ENCODE measurements at places on chromosomes 1 and 21. TPM values are rescaled to one million over a fixed set of nuclear protein-coding genes. Genes with fewer than 3 reads are reported as not detected.
A peak's percentile ranks its signal among the peaks of the same experiment; 100 is the strongest.

The EXTL1 gene
- 1.2 TPM for total RNA-seq

The PRAMEF27 gene
- not detected for total RNA-seq

The RIPK4 gene
- total RNA-seq: not detected

The FAM177B gene
- not detected for total RNA-seq

The RPS6KC1 gene
- 24.3 TPM for total RNA-seq

The LCE1F gene
- not detected for total RNA-seq

The F13B gene
- not detected for total RNA-seq

The DNAJC28 gene
- 0.77 TPM for total RNA-seq

The GJC2 gene
- total RNA-seq: 0.63 TPM

DNA sequence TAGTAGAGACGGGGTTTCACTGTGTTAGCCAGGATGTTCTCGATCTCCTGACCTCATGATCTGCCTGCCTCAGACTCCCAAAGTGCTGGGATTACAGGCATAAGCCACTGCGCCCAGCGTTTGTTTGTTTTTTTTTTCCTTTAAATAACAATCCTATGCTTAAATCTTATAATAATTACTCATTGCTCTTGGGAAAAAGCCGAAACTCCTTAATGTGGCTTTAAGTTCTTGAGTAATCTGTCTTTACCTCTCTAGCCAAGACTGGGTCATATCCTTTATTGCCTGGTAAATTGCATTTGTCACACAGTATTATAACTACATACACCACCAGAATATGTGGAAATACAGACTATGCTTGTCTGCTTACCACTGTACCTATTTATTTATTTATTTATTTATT is 97.1 kb downstream of the MACF1 start:
- peak; percentile 79 for DNase-seq

DNA sequence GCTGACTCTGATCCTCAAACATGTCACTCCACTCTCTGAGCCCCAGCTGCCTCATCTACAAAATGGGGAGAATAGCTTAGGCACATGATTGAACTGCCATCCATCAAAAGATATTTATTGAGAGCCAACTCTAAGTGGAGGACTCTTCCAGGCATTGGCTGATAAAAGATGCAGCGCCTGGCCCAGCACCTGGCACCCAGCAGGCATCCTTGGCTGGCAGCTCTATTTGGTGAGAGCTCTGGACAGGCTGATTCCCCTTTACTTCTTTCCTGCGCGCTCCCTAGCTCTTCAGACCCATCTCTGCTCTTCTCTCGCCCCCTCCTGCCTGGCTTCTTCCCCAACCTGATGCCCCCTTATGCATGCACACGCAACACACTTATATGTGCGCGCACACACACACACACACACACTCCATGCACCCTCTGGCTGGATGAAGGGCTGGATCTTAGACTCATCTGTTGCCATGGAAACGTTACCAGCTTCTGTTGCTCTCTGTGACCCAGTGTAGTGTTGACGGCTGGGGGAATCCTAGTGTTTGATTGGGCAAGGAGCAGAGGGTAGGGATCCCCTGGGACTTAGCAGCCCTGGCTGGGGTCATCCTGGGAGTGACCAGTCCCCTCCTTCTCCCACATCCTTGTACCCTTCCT is 49.3 kb downstream of the VWA5B1 start:
- DNase-seq: peak; percentile 10

- no peak for DNase-seq
Observed at GRCh38 chr1:219086956-219087469, 86.7 kb upstream of the LYPLAL1 start.

- DNase-seq: no peak
Observed at GRCh38 chr1:166327886-166328285, 161.1 kb upstream of the FAM78B start.

DNA sequence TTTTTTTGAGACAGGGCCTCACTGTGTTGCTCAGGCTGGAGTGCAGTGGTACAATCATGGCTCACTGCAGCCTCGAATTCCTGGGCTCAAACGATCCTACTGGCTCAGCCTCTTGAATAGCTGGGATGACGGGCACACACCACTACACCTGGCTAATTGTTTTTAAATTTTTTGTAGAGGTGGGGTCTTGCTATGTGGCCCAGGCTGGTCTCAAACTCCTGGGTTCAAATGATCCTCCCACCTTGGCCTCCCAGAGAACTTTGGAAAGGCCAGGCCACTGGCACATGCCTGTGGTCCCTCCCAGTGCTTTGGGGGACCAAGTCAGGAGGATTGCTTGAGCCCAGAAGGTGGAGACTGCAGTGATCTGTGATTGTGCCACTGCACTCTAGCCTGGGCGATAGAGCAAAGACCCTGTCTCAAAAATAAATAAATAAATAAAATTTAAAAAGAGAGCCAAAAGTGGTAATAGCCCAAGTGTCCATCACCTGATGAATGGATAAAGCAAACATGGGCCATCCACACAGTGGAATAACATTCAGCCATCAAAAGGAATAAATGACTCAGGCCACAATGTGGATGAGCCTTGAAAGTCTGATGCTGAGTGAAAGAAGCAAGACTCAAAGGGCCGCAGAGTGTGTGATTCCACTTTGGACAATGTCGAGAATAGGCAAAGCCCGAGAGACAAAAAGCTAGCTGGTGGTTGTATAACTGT is 40.8 kb downstream of the PRSS38 start:
- DNase-seq: no peak

GRCh38 chr1:67838180-67838910 is 5.1 kb upstream of the GNG12 start:
- DNase-seq: no peak

GRCh38 chr1:62589321-62589720 is 8.0 kb upstream of the ANGPTL3 start:
- peak; percentile 74 for DNase-seq

DNA sequence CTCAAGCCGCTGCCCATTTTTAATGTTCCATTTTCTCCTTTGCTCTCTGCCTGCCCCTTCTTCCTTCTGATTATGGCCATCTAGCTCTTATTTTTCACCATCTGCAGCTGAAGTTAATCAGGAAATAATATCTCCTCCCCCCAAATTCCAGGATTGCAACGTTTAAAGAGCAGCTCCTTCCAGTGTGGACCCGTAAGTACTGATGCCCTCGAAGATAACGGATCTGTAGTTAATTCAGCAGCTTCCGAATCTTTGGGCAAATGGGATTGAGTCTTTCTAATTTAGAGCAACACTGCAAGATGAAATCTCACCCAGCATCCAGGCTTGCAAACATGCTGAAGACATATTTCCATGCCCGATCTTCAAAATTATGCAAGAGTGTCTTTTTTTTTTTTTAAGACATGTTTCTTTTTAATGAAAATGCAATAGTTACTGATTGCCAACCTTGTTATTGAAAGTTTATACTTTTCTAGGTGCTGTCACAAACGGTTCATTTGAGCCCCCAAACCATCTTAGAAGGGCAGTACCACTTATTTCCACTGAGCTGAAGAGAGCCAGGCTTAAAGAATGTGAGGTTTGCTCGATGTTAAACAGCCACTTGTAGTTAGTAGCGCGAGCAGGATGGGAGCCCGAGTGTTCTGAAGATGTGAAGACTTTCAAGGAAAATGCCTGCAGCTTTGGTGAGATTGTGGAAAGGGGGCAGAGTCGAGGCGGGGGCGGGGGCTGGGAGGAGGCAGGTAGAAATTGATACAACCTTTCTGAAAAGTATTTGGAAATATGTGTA is 10.9 kb upstream of the RCAN3 start:
- no peak for DNase-seq

GRCh38 chr1:48793863-48794262 is 17.2 kb upstream of the BEND5 start:
- DNase-seq: no peak

GRCh38 chr1:201468844-201469644 is at the start of gene PHLDA3:
Gene PHLDA3 (minus strand): TSS chr1:201469188. CDS start chr1:201468786, 402 bp downstream.
- DNase-seq: peak; percentile 87

GRCh38 chr1:230109895-230110667 is 43.0 kb downstream of the GALNT2 start:
- DNase-seq: peak; percentile 45

GRCh38 chr1:242081446-242081845 is 82.5 kb upstream of the MAP1LC3C start:
- peak; percentile 43 for DNase-seq

Measured in LHCN-M2 (cell line).